ENCODE measurements at places on chromosomes 4 and X. TPM values are rescaled to one million over a fixed set of nuclear protein-coding genes. Genes with fewer than 3 reads are reported as not detected.

- H3K4me1 ChIP-seq = no peaks in the 10 kb centered on the region
- no peak overlapping the region for H3K4me3 ChIP-seq
- H3K36me3 ChIP-seq = no peaks in the 10 kb centered on the region
- no peak overlapping the region for H3K27ac ChIP-seq
- H3K27me3 ChIP-seq = no peaks in the 10 kb centered on the region
These were observed 27.3 kb upstream of the RAPGEF2 start for GRCh38 chr4:159075531-159075932.

- H3K4me3 ChIP-seq = no peak overlapping the region
- H3K36me3 ChIP-seq = no peaks in the 10 kb centered on the region
- H3K4me1 ChIP-seq = no peaks in the 10 kb centered on the region
- H3K27ac ChIP-seq = no peak overlapping the region
- DNase-seq = no peak
These were observed 96.3 kb upstream of the HPF1 start for GRCh38 chr4:169854090-169854489.

GRCh38 chr4:82905205-82905604, 4.7 kb downstream of the THAP9 start:
- peaks cover 3% of the 10 kb centered on the region for H3K4me1 ChIP-seq
- H3K27ac ChIP-seq = no peak overlapping the region
- H3K36me3 ChIP-seq = no peaks in the 10 kb centered on the region
- no peak for DNase-seq

DNA sequence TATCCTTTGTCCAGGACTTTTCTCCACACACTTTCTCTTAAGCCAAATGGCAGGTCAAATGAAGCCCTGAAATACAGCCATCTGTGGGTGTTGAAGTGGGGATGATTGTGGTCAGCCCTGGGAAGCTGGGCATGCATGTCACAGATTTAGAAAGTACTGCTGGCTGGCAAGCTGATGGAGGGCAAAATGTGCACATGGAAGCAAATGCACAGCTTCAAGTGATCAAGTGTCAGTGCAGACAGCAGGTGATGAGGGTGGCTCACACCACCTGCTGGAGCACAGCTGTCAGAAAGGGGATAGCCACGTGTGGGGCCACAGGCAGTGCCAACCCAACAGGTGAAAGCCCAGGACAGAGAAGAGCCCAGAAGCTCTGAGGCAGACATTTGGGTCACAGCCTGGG, 40.3 kb upstream of the ATXN3L start:
- H3K27ac ChIP-seq = no peak overlapping the region
- no peaks in the 10 kb centered on the region for H3K36me3 ChIP-seq
- DNase-seq = no peak
- no peaks in the 10 kb centered on the region for H3K4me1 ChIP-seq
- H3K4me3 ChIP-seq = no peak overlapping the region

GRCh38 chrX:53474707-53475106, 40.5 kb upstream of the HSD17B10 start:
- H3K4me1 ChIP-seq = no peaks in the 10 kb centered on the region
- no peaks in the 10 kb centered on the region for H3K27me3 ChIP-seq
- no peak overlapping the region for H3K4me3 ChIP-seq
- H3K27ac ChIP-seq = no peak overlapping the region
- H3K36me3 ChIP-seq = no peaks in the 10 kb centered on the region
- DNase-seq = no peak

DNA sequence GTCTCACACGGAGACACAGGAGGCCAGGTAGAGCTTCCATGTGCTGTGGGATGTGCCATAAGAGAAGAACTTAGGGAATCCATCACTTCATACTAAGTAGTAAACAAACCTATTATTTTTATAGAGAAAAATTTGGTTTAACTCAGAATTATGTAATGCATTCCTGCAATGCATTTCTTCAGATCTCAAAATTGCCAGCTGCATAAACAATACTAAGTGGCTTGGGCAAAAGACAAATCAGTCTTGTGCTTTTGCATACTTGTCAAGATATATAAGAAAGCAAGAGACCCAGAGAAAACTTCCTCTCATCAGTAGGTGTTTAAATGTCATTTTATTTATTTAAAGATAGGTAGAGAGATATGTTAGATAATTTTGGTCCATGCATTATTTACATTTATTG, 382.1 kb upstream of the CTSO start:
- no peak for DNase-seq
- H3K27me3 ChIP-seq = no peaks in the 10 kb centered on the region
- no peaks in the 10 kb centered on the region for H3K36me3 ChIP-seq
- H3K4me3 ChIP-seq = no peak overlapping the region

HGFAC gene
- not detected for total RNA-seq

GYPE gene
- not detected for total RNA-seq

FATE1 gene
- not detected for total RNA-seq

USP53 gene
- total RNA-seq = 53.7 TPM

FAT1 gene
- total RNA-seq = 104 TPM

SLC4A4 gene
- 18.7 TPM for total RNA-seq
